ENCODE measurements at places on chromosomes 11 and 22.

- no peak for DNase-seq
Measured at GRCh38 chr11:2540992-2541680, 96.3 kb downstream of the KCNQ1 start.

- no peak for DNase-seq
Measured at GRCh38 chr11:69594481-69594880, 46.5 kb upstream of the CCND1 start.

GRCh38 chr11:13841393-13841792 lies 121.1 kb upstream of the SPON1 start:
- DNase-seq: no peak

DNA sequence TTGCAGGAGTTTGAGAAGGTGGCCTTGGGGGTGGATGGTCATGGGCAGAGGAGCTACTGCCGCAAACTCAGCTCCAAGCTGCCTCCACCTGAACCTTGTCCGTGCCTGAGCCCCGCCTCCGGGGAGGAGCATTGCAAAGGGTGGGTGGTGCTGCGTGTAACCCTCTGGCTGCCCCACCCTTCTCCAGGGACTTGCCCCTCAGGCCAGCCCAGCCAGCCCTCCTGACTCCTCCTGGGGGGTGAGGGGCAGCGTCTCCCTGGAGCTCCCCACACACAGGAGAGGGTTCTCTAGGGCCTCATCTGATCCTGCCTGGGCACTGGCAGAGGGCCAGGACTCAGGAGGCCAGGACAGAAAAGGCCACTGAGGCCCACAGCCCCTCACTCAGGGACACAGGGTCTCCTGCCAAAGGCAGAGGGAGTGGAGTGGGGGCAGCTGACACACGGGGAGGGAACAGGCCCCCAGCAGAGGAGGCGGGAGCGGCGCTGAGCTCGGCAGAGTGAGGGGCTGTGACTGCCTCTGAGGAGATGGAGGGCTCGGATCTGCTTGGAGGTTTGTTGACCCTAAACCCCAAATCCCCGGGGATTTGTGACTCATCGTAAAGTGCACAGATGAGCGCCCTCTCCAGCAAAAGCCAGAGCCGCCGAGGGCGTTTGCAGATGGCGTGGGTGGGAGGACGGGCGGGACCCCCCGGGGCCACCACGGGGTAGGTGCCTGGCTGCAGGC lies 12.8 kb downstream of the BRSK2 start:
- no peak for DNase-seq
